IPS DF 6.9 (cell line): ENCODE measurements at places on chromosomes 12 and 14.

- no peak for DNase-seq
Measured at GRCh38 chr14:74616996-74617700, 5.1 kb upstream of the LTBP2 start.

- DNase-seq: no peak
Measured at GRCh38 chr12:90682398-90682797, 272.6 kb downstream of the CCER1 start.

DNA sequence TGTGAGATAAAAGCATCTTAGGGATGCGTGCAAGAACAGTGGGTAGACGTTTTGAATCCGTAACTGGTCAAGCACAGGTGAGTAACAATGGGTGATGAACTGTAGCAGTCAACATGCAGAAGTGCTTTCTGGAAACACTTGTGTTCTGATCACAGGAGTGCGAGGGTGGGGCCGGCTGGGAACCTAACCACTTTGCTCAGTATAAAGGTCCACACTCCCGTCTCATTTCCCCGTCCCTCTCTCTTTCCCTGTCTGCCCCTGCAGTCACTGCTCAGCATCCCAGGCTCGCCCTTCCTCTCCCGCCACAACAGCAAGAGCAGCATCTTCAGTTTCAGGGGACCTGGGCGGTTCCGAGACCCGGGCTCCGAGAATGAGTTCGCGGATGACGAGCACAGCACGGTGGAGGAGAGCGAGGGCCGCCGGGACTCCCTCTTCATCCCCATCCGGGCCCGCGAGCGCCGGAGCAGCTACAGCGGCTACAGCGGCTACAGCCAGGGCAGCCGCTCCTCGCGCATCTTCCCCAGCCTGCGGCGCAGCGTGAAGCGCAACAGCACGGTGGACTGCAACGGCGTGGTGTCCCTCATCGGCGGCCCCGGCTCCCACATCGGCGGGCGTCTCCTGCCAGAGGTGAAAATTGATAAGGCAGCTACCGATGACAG is 127.1 kb downstream of the FIGNL2 start:
- DNase-seq: peak; percentile 22

DNA sequence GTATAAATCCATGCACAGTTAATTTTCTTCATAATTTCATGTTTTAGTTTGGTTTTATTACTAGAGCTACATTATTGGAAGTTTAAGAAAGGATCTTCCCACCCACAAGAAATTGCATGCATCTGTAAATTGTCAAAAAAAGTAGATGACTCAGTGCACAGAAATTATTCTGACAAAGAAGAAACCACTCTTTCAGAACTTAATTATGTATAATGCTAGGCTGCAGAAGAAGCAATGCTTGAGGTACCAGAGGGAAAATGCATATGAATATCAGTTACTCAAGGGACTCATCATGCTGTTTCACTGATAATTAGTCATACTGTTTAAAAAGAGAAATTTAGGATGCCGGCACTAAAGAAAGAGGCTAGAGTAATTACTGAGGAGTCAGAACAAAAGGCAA is 147.0 kb downstream of the SLC16A7 start:
- no peak for DNase-seq

DNA sequence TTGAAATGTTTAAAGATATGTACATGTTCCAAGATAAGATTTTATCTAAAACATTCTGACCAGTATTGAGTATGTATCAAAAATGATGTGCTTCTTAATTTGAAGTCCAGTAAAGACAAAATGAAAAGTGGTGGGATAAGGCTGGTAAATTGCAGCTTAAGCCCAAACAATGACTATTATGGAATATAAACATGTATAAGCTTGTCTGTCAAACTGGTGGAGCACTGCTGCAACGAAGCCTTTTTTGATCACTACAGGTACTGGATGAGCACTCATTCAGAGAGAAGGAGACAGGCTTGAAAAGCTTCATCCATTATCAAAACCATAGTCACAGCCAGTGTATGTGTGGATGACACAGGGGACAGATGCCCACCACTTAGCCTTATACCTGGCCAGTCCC is 138.4 kb downstream of the ATP23 start:
- DNase-seq: no peak

- no peak for DNase-seq
Measured at GRCh38 chr12:40988824-40989223, 199.3 kb upstream of the PDZRN4 start.

- no peak for DNase-seq
Measured at GRCh38 chr12:68781728-68782127, 26.2 kb upstream of the MDM2 start.

DNA sequence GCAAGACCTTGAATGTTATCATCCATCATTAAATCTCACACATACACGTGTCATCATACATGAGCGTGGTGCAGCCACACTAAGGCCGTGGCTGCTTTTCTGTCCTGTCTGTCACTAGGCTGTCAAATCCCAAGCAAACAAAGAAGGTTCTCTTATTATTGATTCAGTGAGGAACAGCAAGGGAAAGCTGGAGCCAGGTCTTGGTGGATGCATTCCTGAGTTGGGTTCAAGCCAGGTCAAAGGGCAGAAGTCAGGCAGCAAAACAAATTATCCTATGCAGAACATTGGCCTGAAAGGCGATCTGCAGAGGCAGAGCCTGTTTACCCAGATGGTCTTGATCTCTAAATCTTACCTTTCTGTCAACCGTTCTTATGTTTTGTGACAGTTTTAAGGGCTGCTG is 252.3 kb downstream of the NEDD1 start:
- DNase-seq: no peak

DNA sequence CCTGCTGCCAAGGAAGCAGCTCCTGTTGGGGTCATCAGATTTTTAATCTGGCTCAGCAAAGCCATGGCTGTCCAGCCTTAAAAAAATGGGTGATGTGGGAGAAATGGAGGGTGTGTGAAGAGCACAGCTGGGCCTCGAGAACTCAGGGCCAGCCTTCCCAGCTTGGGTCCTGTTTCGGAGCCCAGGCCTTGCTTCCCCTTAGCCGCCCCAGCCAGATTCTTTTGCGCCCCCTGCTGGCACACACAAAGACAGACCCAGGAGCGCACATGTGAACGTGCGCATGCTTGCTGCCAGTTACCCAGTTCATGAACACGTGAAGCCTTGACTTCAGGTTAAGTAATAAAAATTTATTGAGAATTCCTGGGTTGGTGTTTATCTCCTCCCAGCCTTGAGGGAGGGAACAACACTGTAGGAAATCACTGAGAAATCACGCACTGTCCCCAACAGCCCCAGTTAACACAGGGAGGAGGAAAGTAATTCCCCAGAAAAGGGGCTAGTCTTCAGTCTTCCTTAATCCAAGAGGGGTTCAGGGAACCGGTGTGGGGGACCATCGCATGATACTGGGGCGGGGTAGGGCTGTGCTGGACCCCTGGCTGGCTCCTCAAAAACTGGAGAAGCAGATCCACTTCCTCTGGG is 5.3 kb downstream of the PHB2 start:
- DNase-seq: no peak

DNA sequence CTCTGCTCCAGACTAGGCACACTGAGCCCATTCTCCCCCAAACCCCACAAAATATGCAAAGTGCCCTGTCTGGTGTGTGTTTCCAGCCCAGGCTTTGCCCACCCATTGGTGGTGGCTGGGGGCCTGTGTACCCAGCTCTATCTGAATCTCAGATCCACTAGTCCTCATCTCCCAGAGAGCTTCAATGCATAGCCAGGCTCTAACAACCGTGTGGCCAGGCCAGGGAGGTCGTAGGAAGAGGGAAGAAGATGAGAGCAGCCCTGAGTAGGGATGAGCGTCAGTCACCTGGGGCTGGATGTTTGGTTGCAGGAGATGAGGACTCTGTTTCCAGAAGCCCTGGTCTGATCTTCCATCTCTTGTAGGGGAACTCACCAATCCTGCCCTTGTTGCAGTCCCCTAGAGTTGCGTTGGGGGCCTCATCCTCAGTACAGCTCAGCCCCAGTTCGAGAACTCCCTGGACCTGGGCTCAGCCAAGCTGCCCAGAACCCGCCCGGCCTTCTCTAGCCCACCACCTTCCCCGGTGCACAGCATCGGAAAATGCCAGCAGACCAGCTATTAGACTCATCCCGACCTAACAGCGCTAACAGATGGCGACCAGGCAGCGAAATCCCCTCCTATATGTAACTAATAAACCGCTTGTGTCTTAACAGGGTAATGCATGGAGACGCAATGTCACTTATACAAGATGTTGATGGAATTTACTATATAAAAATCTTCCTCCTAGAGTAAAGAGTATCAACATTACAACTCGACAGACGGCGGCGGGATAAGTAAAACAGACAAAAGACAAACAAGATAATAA is 3.2 kb upstream of the LHX5 start:
- DNase-seq: no peak

DNA sequence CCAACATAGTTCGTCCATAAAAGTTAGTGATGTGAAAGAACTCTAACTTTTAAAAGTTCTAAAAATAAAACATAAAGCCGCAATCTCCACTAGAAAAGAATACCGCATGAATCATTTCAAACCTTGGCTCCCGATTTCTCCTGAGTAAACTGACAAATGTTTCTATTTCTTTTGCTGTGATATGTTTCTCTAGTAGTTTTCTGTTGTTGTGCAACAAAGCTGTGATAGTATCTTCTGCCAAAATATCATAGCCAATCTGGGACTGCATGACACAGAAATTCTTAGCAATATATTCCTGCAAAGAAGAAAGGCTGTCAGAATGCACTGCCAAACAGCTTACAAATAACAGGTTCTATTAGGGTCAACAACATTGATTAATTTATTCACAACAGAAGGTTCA is 174.0 kb downstream of the ITPR2 start:
- no peak for DNase-seq

DNA sequence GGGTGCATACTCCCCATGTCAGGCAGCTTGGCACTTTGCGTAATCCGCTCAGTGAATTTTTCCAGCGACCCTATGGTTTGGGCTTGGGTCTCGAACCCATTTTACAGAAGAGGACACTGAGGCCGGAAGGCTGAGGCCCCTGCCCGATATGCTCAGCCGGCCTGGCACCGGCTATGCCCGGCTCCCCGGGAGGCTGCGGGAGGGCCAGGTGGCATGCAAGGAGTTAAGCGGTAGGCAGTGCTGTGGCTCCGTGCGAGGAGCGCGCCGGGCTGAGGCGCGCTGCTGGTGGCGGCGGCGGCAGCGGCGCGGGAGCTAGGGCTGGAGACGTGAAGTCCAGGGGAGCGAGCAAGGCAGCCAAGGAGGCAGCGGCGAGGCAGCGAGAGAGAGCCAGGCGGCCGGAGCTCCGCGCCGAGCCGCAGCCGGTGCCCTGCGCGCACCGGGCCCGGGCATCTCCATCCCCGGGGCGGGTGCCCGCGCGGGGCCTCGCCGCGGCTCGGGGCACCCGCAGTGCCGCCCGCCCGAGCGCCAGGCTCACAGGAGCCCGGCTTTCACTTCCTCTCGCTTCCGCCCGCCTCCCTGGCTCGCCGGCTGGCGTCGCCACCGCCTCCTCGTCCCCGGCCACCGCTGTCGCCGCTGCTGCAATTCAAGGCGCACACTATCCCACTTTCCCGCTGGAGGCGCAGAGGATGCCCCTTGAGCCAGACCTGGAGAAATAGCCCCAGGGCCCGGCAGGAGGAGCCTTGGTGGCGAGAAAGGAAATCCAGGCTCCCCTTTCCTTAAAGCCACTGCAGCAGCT is at the start of gene WSCD2:
Gene WSCD2, plus strand, starts transcription at position 272 of the 796 bp plus-strand sequence. CDS start 66,545 bp downstream, outside the sequence.
- DNase-seq: peak; percentile 66

- no peak for DNase-seq
Measured at GRCh38 chr14:31893221-31893757, 183.8 kb upstream of the ARHGAP5 start.

GRCh38 chr12:13154831-13155230 is 41.7 kb upstream of the EMP1 start:
- no peak for DNase-seq

GRCh38 chr14:74652541-74652940 is 40.5 kb upstream of the LTBP2 start:
- no peak for DNase-seq

GRCh38 chr14:96683562-96684289 is 113.5 kb upstream of the VRK1 start:
- no peak for DNase-seq

- DNase-seq: peak; percentile 31
Measured at GRCh38 chr12:104680070-104680469, 223.3 kb downstream of the CHST11 start.

- no peak for DNase-seq
Measured at GRCh38 chr14:79540394-79540793, 670.9 kb downstream of the DIO2 start.

DNA sequence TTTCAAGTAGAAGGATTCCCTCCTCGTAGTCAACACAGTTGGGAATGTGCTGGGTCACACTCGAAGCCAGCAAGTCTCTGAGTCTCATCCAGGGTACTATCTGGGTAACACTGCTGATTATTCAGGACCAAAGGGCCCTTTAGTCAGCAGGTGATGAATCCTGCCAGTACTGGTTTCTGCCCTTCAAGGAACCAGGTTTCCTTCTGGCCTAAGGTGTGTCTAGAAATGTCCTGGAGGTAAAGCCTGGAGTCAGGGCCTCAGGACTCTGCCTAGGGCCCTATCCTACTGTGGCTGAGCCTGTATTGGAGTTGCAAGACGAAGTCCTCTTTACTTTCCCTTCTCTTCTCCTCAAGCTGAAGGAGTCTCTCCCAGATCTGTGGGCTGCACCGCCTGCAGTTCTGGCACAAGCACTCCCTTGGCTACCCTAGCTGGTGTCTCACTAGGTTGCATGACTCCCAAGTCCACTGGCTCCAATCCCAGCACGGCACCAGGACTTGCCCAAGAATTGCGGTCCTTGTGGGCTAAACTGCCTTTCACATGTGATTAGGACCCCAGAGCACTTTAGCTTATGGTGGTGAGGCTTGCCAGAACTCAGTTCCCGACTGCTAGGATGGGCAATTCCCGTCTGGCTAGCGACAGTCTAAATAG is 193.7 kb upstream of the PDE3A start:
- DNase-seq: no peak

DNA sequence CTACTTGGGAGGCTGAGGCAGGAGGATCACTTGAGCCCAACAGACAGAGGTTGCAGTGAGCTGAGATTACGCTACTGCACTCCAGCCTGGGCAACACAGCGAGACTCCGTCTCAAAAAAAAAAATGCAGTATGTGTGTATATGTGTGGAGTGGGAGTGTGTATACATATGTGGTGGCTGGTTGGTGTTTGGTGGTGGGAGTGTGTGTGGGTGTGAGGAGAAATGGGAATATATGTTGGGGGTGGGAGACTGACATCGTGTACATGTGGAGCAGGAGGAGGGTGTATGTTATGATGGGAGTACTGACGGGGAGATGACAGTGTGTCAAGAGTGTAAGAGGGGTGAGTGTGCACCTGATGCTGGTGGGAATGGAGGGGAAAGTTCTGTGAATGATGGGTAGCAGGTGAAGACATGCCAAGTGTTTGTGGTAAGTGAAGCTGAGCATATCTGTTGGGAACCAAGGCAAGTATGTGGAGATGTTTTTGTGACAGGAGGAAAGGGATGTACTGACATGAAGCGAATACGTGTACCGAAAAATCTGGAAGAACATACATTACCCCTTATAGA is 4.2 kb downstream of the PNMA1 start:
- no peak for DNase-seq

GRCh38 chr14:23984891-23985602 is 3.7 kb upstream of the DHRS4L2 start:
- DNase-seq: no peak
